ENCODE measurements at places on chromosomes 16 and 17.

- DNase-seq = no peak
Measured at GRCh38 chr17:79046916-79047280, 22.9 kb downstream of the C1QTNF1 start.

GRCh38 chr17:82215095-82215971 is 2.7 kb upstream of the CCDC57 start:
- DNase-seq = no peak

GRCh38 chr17:74545843-74546230 is at the start of gene CD300C:
Gene CD300C (minus strand): TSS chr17:74546115. CDS start chr17:74545782, 333 bp downstream.
- DNase-seq = no peak

DNA sequence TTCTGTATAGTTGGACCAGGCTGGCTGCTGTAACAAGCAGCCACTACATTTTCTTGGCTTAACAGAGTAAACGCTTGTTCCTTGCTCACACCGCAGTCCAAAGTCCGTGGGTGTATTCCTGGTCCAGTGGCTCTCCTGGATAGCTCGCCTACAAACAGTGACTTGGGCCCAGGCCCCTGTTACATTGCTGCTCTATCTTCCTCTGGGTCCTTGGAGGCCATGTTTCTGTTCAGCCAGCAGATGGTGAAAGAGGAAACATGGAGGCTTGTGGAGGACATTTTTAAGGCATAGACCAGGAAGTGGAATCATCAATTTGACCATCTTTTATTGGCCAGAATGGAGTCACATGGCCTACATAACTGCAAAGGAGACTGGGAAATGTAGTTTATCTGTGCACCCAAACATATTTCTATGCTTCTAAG is 55.1 kb downstream of the ATP2C2 start:
- DNase-seq = no peak

DNA sequence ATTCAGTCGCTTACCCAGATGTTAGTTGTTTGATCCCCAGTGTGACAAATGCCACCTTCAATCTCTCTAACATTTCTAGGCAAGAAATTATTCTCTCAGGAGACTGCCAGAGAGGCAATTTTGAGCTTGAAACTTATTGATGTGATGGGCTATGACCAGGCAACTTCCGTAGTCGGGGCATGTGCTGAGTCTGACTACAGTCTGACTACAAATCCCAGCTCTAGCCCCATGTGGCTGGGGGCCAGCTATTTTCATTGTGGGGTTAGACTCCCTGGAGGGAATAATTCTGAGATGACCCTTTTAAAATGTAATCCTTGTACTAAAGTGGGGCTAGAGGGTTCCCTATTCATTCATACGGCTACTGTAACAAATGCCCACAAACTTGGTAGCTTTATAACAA is 65.9 kb downstream of the RBFOX1 start:
- DNase-seq = no peak

DNA sequence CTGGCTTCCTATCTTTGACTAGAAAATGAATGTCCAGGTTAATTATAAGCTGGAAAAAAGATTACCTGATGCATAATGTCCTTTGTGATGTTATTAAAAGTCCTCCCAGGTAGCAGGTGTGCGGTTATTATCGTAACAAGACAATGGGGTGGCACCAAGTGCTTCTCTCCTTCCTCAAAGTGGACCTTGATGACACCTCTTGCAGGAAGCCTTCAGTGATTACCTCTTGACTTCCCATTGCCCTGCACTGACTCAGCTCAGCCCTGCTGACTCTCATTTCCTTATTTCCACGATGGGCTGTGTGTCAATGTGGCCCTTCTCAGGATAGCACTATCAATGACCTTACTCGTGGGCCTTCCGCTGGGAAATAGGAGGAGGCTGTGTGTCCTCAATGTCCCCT is 477.4 kb upstream of the CCL2 start:
- no peak for DNase-seq

- DNase-seq = no peak
Measured at GRCh38 chr16:22317625-22318024, 20.4 kb downstream of the POLR3E start.

DNA sequence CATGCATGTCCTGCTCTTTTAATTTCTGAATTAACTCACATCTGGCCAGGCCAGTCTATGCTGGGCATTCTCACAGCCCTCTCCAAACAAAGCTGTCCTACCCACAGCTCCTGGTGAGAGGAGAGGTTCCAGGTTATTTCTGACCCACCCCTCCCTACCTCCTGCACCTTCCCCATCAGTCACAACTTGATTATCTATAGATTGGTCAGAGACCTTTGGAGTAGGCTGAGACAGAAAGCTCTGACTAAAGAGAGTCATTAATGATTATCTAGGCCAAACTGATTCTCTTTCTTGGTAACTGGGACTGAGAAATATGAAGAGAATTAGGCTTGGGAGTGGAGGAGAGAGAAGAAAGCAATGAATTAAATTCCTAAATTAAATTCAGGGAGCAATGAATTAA is 1.4 kb upstream of the KRT222 start:
- no peak for DNase-seq

Data from NCI-H2081 treated with DMSO at 0.1 percent for 48 hours (cell line).